NB4 (cell line): ENCODE measurements at places on chromosomes 5 and 9.

DNA sequence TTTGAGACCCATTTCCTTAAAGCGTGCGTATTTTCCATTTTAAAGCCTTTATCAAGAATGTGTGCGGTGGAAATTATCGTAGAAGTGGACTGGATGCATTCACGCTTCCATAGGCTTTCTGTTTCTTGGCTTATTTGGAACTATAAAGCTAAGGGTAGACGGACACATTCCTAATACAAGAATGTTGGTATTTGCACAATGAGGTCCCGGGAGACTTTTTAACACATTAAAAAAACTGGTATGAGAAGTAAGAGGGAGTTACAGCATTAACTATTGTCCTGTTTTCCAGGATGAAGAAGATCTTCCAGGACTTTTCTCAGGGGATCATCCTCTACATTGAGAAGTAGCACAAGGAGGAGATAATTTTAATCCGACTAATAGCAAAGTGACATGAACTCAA, 653.0 kb downstream of the MTRR start:
- no peak for DNase-seq

DNA sequence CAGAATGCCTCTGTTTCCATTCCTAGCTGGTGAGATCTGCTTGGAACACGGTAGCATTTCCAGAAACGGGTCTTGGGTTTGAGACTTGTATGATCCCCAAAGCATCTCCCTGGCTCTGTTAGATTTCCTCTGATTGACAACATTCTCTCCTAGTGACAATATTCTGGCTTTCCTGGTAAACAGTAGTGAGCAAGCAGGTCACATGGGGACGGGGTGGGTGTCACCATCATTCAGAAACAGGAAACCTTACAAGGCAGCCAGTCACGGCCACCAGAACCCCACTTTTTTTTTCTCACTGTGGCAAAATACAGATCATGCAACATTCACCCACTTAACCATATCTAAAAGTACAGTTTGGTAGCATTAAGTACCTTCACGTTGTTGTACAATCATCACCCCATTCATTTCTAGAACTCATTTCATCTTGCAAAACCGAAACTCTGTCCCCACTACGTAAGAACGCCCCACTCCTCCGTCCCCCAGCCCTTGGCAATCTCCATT, 90.1 kb upstream of the LMX1B start:
- peak; percentile 30 for DNase-seq

DNA sequence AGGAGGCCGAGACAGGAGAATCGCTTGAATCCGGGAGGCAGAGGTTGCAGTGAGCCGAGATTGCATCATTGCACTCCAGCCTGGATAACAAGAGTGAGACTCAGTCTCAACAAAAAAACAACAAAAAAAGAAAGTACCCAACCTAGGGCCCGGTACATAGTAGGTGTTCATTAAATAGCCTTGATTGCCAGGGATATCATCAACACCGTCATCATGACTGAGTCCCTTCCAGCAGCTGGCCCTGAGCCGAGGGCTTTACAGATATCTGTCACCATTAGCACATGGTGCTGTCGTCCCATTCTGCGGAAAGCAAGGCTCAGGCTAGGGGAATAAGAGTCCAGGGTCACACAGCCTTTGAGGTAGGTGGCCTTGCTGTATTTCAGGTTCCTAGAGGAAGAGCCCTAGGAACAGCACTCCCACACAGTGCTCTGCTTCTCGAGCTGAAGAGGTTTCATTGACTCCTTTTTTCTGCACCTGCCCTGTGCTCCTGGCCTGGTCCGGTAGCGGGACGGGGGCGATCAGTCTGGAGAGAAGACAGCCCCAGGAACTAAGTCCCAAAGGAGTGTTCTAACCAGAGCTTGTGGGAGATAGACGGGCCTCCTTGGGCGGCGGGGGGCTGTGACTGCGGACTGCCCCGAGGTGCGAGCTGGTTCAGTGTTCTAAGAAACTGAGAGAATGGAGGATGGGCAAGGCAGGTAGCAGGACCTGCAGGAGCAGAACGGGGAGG, 48.2 kb downstream of the CXXC5 start:
- no peak for DNase-seq

- DNase-seq = no peak
Measured at GRCh38 chr5:159884917-159885620, 31.2 kb upstream of the ADRA1B start.

DNA sequence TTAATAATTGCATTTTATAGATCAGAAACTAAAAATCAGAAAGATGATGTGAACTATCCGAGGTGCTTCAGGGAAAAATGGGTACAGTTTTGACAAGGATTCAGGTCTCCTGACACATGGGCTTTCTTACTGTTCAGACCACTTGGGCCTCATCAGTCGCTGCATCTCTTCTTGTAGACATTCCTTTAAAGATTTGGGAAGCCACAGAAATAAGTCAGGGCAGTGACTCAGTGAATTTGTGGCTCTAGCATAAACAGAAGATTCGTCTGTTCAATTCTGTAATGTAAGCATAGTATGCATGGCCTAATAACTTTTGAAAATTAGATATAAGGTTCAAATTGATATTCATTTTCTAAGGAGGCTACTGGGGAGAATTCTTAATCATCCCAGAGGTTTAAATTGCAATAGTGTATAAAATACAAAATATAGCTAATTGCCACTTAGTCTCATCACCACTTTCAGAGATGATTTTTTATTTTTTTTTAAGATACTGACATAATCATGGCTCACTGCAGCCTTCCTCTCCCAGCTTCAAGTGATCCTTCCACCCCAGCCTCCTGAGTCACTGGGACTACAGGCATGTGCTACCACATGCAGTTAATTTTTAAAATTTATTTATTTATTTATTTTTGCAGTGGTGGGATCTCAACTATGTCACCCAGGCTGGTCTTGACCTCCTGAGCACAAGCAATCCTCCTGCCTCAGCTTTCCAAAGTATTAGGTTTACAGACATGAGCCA, 48.9 kb downstream of the RASEF start:
- no peak for DNase-seq

DNA sequence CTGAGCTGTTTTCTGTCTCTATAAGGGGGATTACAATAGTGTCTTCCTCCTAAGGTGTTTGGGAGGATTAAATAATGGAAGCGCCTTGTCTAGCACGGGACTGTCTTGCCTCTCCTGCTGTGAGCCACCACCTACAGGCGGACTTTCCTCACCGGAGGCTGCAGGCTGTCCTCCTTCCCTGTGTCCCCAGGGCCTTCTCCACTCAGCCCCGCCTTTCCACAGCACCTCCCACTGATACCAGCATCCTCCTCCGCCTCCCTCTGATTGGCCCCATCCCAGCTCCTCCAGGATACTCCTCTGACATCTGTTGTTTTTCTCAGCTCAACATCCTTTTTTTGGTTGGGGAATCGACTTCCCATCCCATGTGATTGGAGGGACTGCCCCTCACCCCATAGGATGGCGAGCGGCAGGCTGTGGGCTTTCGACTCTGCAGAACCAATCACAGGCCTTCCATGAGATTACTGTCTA, 851 bp upstream of the ZDHHC12 start:
- DNase-seq = peak; percentile 79

GRCh38 chr5:37005252-37005651, 128.7 kb downstream of the NIPBL start:
- DNase-seq = no peak

DNA sequence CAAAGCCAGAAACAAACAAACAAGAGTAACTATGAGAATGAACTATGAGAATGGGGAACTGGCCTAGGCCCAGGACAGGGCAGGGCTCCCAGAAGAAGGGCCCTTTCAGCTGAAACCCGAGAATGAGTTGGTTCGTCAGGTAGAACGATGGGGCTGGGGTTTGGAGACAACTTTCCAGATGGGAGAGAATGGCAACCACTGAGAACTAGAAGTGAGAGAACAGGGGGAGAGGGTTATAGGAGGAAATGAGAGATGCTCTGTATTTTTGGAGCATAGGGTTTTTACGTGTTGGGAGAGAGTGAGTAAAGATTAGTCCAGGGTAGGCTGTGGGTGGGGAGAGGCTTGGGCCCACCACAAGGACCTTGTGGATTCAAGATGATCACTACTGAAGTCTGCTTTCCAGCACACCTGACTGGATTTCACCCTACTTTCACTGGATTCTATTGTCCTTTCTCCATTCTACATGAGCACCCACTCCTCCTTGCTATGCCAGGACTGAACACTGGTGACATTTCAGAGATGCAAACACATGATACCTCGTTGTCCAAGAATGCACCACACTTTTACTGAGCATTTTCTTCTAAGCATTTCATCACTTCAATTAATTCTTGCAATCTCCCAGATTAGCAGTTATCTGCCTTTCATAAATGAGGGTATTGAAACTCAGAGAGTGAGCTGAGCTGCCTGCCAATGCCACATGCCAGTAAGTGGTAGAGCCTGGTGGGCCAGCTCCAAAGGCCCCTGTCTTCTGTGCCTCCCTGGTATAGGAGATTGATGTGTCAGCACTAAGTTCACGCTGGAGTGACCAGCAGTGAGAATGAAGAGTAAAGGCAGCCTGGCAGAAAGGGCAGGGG, 3.2 kb upstream of the TMEM268 start:
- no peak for DNase-seq

DNA sequence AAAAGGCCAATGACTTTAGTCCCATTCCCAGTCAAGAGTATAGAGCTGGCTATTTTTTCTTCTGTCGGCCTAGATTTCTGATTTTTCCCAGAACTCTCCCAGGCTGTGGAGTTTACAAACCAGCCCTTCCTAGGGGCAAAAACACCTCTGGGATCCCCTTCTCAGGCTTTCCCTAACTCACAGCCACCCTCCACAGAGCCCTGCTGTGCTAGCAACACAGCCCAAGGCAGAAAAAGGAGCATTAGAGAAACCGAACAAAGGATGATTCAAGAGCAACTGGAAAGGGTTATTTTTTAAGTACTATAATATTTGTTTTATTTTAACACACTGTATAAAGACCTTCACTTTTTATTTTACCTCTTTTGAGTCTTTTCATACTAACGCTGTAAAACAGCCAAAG, 234.8 kb downstream of the GLIS3 start:
- DNase-seq = no peak

GRCh38 chr9:121929893-121930875, 162.9 kb downstream of the TTLL11 start:
- DNase-seq = peak; percentile 16

DNA sequence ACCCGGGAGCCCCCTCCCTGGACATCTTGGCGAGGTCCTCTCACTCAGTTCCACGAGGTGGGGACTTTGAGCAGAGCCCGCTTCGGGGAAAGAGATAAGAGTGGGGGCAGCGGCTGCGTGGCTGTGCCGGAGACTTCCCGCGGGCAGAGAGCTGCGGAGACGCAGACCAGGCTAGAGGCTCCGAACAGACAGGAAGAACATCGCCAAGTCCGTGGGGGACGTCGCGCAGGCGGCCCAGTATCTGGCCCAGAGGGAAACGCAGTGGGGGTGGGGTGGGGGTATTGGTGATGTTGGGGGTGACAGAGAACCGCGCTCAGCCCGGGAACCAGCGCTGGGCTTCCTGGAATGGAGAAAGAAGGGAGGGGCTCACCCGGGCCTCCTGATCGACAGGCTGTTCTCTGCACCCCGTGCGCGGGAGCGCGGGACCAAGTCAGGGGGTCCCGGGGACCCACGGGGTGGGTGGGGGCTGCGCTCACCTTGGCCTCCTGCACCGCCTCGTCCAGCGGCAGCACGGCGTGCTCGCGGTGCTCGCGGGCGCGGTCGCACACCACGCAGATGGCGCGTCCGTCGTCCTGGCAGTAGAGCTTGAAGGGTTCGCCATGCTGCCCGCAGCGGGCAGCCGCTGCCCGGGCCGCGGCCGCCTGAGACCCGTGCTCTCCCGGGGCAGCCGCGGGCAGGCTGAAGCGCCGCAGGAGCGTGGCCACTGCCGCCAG, 727 bp downstream of the TRIM7 start:
- DNase-seq = no peak

DNA sequence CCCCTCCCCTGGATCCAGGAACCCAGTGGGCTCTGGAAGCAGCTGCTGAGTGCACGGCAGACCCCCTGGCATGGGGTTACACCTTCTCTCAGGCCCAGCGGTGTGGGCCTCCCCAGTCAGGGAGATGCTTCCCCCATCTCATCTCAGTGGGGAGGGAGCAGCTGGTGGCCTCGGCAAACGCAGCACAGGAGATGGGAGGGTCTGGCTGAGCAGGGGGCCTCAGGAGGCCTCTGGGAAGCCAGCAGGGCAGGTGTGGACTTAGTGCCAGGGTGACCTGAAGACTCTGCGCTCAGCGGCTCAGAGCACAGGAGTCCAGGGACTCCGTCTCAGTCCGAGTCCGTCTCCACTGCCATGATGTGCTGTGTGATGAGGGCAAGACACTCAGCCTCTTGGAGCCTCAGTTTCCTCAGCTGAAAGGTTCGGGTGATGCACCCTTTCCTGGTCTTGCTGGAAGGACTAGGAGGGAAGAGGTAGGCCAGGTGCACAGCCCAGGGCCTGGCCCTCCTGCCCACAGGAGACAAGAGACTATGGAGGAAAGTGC, 100.6 kb downstream of the GTF3C4 start:
- DNase-seq = no peak

GRCh38 chr5:132024789-132025402, 13.4 kb upstream of the ACSL6 start:
- no peak for DNase-seq

DNA sequence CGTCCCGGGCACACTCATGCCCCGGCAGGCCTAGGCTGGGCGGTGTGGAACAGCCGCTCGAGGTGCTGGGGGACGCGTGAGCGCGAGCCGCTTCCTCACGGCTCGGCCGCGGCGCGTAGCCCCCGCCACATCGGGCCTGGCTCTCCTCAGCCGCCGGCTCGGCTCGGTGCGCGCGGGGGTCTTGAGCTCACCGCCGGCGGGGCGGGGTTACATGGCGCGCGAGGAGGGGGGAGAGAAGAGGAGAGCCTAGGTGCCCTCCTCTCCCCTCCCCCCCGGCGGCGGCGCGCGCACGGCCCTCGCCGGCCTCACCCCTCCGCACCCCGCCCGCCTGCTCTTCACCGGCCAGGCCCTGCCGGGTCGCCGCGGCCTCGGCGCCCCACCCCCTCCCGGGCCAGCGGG, 7.7 kb downstream of the RANBP6 start:
- DNase-seq = peak; percentile 95

GRCh38 chr5:14429101-14430050, 152.2 kb upstream of the OTULINL start:
- no peak for DNase-seq
